RKO (cell line): ENCODE measurements at places on chromosomes 16 and 17.

DNA sequence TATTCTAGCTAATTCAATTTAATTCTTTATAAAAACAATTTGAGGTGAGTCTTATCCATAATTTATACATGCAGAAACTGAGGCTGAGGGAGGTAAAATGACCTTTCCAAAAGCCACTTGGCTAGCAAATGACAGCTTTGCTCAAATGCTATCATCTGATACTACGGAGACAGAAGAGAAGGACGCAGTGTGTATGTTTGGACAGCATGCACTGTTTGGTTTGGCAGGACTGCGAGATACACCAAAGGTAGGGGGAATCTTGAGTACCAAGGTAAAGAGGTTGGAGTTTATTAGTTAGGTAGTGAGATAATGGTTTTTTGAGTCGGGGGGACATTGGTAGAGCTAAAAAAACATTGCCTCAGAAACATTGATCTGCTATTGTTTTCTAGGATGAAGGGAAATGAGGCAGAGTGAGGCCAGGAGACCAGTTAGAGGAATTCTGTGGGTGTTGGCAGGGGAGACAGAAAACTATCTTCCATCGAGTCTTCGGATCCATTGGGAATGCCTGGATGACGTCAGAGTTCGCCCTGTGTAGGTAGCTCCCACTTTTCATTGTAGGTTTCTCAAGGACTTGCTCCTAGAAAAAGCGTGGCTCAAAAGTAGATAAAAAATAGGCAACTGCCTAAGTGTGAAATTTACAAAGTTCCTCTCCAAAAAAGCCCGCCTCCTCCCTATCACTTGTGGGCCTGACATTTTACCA is 2.5 kb upstream of the HS3ST4 start:
- no peak for DNase-seq

DNA sequence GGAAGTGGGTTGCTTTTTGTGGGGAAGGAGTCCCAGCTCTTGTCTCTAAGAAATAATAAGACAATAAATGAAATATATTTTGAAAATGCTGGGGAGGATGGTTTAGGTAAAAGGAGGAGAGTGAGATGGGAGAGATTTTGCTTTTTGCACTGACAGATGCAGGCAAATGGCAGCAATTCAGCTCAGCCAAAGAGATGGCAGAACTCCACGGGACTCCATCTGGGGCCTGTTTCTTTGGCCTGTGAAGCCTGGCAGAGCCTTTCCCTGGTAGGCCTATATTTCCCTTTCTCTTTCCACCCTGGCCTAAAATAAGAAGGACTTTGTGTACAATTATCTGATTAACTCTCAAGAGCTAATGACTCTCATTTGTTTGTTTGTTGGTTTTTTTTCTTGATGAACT is 1525.1 kb downstream of the CDH11 start:
- no peak for DNase-seq

DNA sequence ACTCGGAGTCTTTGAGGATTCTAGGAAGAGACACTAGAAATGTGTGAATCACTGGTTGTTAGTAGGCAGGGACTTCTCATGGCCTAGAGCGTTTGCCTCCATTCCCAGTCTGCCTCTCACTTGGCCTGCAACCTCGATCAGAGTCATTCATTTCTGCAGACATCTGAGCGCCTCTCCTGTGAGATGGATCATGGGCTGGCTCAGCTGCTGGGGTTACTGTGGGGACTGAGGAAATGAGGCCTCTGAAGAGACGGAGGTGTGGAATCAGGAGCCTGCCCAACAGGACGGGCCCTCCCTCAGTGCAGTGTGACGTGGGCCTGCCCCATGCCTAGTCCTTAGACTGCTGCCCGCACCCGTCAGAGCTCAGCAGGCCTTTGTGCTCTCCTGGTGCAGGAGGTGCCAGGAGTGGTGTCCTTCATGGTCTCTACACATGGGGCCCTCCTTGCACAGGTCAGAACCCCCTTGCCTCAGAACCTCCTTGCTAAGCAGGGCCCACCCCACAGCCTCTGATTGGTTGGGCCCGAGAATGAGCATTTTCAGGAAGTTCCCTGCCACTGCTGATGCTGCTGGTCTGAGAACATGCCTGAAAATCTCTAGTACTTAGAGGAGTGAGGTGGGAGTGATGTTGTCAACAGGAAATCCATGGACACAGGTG is 99.4 kb downstream of the NPIPB11 start:
- no peak for DNase-seq

GRCh38 chr16:49415083-49415482 is 41.5 kb downstream of the C16orf78 start:
- DNase-seq = no peak

GRCh38 chr16:52366983-52367382 is 180.0 kb downstream of the TOX3 start:
- DNase-seq = no peak

DNA sequence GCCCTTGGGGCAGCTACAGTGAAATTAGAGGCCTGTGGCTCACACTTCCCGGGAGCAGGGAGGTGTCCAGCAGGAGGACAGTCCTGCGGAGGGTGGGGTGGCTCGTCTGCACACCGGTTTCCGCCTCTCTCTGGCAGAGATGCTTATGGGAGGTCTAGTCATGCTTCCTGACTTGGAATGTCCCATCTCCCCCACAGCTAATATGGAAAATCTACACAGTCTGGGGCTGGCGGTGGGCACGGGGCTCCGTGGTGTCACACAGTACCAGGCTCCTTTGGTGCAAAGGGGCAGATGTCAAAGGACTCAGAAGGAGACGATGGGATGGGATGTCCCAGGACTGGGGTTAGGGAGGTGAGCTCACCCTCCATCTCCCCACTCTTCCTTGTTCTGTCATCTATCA is 44.1 kb upstream of the DOC2B start:
- no peak for DNase-seq

- no peak for DNase-seq
Observed at GRCh38 chr16:23408242-23408822, 44.7 kb downstream of the COG7 start.

DNA sequence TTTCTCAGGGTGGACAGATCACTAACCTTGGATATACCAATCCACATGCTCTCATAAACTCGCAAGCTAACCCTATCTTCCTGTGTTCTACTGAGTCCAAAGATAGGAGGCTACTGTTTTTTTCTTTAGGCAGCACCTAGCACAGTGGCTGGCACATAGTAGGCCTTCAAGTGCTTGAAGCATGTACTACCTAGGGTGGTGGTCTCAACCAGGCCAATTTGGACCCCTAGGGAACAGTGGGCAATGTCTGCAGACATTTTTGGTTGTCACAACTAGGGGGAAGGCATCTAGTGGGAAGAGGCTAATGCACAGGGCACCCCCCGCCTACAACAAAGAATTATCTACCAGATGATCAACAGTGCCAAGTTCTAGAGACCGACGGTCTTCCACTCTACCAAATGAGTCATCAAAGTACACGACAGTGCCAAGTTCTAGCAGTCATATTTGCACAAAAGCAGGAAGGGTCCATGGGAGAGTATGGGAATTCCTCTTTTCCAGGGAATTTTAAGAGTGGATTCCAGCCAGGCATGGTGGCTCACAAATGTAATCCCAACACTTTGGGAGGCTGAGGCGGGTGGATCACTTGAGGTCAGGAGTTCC is 390.3 kb downstream of the SLC39A11 start:
- peak; percentile 20 for DNase-seq

DNA sequence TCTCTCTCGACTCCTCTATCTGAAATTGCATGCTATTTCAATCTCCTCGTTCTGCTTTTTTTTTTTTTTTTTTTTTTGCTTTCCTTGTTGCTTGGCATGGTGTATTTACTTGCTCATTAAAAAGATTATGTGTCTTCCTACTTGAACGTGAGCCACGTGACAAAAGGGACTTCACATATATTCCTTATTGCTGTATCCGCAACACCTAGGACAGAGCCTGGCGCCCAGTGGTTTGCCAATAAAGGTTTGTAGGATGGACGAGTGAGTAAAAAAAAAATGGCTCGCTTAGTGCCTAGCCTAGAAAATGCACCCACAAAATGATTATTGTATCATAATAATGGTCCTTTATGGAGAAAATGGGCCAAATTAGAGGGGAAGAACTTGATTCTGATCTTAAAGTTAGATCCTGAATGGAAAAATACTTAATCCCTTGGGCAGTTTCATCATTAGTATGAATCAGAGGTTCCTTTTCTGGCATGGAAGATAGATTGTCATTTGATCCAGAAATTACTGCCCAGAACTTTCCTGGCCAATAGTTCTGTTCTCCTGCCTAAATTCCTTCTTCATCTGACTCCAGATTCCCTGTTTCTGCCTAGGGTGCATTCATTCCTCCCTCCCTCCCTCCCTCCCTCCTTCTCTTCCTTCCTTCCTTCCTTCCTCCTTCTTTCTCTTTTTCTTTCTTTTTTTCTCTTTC is 13.6 kb upstream of the TMEM220 start:
- DNase-seq = no peak

- no peak for DNase-seq
Observed at GRCh38 chr17:50785946-50786570, 18.7 kb upstream of the ANKRD40CL start.

DNA sequence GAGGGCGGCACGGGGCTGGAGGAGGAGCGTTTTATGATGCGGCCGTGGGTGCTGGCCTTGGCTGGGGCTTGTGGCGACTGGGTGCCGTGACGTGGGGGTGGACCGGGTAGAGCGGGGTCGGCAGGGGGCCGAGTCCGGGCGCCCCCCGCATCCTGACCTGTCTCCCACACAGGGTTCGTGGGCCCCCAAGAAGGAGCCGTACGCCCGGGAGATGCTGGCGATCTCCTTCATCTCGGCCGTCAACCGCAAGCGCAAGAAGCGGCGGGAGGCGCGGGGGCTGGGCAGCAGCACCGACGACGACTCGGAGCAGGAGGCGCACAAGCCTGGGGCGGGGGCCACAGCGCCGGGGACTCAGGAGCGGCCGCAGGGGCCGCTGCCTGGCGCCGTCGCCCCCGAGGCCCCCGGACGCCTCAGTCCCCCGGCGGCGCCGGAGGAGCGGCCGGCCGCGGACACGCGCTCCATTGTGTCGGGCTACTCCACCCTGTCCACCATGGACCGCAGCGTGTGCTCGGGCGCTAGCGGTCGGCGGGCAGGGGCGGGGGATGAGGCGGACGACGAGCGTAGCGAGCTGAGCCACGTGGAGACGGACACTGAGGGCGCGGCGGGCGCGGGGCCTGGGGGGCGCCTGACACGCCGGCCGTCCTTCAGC is 81.6 kb downstream of the ARHGAP23 start:
- no peak for DNase-seq

DNA sequence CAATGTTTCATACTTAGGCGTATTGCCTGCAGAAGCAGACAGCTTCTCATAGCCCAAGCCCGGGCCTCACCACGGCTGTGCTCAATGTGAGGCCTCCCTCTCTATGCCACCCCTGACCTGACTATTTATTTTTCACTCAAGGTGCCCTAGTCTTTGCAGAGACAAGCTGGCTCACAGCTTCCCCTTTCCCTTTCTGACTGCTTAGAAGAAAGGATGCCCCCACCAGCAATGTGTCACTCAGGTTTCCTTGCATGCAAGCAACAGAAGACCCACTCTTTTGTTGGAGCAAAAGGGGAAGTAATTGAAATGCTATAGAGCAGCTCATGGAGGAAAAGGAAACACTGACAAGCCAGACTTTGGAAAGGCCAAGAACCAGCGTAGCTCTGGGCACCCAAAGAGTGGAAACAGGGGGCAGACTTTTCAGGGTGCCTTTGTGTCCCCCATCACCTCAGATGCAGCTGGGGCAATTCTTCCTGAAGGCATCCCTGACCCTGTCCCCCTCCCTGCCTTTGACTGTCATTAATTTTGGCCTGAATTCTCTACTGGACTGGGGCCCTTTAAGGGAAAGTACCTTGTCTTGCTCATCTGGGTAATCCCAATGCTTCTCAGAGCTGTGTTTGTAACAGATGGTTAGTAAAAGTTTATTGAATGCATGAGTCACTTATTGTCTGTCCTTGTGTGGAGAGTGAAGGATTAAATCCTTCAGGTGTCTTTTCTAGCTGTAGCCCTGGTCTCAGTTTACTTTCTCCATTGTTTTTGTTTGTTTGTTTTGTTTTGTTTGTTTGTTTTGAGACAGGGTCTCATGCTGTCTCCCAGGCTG is 17.8 kb downstream of the RGS9 start:
- peak; percentile 16 for DNase-seq

- DNase-seq = no peak
Observed at GRCh38 chr16:3032624-3033023, 4.1 kb downstream of the BICDL2 start.

GRCh38 chr17:76789235-76789788 is 51.4 kb downstream of the MFSD11 start:
- no peak for DNase-seq

GRCh38 chr16:1559446-1559975 is 26.0 kb downstream of the TMEM204 start:
- no peak for DNase-seq

GRCh38 chr17:1096215-1096614 is 83.6 kb downstream of the ABR start:
- DNase-seq = no peak

- no peak for DNase-seq
Observed at GRCh38 chr16:27243725-27244362, 24.7 kb downstream of the NSMCE1 start.

- no peak for DNase-seq
Observed at GRCh38 chr16:31364421-31364820, 9.4 kb downstream of the ITGAX start.

DNA sequence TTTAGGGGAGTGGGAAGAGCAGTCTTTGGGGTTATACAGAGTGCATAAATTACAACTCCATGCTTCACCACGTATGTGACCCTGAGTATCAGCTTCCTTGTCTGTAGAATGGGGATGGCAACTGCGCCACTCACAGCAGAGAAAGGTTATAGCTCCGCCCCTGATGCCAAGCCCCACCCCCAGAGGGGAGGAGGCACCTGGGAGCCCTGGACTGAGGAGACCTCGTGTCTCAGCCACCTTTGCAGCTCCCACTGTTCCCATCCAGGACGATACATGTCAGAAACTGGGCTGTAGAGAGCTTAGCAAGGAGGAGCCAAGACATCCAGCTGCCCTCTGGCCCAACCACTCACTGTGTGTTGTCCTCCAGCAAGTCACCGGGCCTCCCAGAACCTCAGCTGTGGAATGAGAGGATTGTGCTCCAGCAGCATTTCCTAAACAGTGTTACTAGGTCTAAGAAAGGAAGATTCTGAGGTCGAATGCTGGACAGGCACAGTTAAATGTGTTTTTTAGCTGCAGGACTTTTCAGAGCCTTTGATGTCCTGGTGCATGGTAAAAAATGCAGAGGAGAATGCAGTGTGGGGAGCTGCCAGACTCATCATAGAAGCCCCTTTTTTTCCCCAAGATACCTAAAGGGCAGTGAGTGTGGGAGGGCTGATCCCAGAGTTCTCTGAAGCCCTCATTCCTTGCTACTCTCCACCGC is 49.4 kb downstream of the BEAN1 start:
- no peak for DNase-seq

GRCh38 chr16:78163772-78164670 is 64.6 kb downstream of the WWOX start:
- no peak for DNase-seq
